ENCODE measurements at places on chromosomes 11 and 22.

- DNase-seq, result no peak
Observed at GRCh38 chr22:44580176-44581095, 82.4 kb upstream of the RTL6 start.

DNA sequence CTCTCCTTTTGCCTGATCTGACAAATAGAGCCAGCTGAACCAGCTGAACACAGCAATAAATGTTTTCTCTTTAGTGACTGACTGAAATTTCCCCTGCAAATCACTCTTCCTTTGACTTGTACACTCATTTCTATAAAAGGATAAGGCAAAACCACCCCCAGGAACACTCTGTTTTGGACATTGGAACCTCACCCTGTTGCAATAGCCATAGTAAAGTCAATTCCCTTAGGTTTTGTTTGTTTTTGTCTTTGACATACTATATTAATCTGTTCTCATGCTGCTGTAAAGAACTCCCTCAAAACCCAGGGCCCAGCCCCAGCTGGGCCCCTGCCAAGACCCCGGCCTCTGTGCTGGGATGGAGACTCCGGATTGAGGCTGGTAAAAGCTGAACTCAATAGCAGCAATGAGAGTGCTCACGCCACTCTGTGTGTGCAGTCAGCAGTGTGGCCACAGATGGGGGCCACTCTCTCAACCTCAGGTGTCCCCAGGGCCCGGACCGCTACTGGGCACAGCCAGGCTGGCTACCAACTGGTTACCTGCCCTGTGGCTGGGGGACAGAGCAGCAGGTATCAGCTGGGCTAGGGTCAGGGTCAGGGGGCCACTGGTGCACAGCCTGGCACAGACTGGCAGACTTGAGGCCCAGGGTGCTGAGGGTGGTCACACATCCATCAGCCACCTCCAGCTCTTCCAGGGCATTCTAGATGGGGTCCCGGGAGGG is 597.4 kb downstream of the LUZP2 start:
- no peak for DNase-seq

DNA sequence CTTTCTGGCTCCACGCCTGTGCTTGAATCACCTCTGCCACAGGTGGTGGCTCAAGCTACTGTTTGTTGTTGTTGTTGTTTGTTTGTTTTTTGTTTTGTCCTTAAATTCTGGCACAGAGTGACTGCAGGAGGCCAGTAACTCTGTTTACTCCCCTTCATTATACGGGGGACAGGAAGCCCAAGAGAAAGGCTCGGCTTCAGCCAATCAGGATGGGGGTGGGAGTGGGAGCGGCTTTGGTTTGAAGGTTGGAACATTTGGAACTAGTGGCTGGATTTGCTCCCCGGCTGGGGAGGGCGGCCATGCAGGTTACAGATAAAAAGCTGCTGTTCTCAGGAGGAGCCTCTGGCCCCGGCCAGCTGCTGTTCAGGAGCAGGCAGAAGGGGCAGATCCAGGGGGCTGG is 19.7 kb upstream of the CABP2 start:
- no peak for DNase-seq

DNA sequence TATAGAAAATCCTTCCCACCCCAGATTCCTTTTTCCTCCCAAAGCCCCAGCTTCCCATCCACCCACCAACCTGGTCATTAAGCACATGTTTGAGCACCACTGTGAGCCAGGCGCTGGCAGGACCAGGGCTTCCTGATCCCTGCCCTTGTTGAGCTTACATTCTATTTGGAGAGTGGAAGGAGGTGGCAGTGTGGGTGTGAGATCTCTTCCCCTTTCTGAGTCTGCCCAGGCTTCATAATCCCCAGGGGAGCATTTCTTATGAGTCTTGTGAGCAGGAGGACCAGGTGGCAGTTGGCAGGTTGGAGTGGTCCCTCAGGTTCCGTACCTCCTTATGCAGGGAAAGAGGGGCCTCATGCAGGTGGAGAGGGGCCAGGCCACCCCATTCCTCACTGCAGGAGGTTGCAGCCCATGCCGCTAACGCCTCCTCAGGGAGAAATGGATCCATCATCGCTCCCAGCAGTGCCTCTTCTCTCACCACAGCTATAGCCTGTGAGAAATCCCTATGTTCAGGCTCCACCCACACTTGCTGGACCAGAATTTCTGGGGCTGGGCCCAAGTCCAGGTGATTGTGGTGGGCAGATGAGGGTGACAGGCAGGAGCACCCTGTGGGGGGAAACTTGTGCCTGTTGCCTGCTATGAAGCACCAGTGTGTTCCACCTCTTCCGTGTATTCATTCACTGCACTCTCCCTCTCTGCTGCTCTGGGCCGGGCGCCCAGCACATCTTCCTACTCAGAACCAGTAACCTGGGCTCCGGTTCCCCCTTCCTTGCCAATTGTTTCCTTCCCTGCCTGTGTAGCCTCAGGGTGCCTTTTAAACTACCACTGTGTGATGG is 23.5 kb downstream of the UBE2L3 start:
- DNase-seq, result peak; percentile 29

GRCh38 chr11:70625582-70626518 is 227.5 kb downstream of the CTTN start:
- no peak for DNase-seq

- no peak for DNase-seq
Observed at GRCh38 chr22:40748388-40749355, 69.4 kb downstream of the MCHR1 start.

DNA sequence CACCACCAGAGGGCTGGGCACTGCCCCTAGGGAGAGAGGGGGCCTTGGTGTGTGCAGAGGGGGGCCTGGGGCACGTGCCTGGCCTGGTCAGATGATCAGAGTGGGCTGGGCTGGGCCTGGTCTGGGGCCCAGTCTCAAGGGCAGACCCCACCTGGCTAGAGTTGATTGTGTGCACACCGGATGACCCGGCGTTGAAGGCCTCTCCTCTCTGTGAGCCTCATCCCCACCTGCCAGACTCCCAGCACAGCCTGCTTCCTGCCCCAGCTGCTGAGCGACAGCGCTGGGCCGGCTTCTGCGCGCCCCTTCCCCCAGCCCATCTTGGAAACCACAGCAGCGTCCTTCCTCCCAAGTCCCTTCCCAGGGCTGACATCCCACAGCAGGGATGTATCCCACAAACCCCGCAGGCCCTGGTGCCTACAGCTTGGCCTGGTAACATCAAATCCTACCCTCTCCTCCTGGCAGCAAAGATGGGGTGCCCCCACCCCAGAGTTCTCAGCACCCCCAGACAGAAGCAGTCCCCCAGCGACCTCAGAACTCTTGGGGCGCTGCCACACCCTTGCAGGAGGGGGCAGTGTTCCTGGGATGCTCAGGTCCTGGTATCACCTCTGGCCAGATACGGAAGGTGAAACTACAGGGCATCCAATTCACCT is 11.0 kb upstream of the TSSC4 start:
- no peak for DNase-seq

GRCh38 chr11:122309262-122309925 is 193.4 kb upstream of the BLID start:
- no peak for DNase-seq

GRCh38 chr11:79925570-79925969 is 484.7 kb upstream of the TENM4 start:
- no peak for DNase-seq

DNA sequence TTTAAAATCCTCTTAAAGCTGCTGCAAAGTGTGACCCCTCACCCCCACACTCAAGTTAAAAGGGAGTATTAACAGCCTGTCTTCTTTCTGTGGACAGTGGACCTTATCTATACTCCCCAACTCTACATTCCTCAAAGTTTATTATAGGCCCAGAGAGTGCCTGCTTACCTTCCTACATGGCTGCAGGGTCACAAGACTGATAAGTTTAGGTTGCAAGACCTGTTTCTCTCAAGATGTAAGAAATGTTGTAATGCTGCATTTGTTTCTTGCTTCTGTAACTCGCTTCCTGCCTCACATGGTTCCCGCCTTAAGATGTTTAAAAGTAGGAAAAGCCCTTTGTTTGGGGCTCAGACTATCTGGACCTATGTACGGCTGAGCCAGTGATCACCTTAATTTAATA is 10.1 kb upstream of the NXPE1 start:
- no peak for DNase-seq

GRCh38 chr22:48760481-48761390 is 1066.9 kb downstream of the BRD1 start:
- DNase-seq, result no peak

DNA sequence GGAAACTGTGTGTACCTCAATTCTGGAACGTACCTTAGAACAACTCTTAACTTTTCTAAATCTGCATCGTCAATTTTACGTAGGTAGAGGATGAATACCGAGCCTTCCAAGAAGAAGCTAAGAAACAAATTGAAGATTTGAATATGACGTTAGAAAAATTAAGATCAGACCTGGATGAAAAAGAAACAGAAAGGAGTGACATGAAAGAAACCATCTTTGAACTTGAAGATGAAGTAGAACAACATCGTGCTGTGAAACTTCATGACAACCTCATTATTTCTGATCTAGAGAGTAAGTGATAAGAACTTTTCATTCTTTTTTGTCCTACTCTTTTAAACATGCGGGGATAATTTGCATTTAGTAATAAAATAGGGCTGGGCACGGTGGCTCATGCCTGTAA is 53.5 kb downstream of the SPECC1L start:
- no peak for DNase-seq

GRCh38 chr22:24099666-24100065 is 81.6 kb upstream of the SUSD2 start:
- DNase-seq, result no peak

- no peak for DNase-seq
Observed at GRCh38 chr11:73411031-73411430, 34.8 kb downstream of the RELT start.

DNA sequence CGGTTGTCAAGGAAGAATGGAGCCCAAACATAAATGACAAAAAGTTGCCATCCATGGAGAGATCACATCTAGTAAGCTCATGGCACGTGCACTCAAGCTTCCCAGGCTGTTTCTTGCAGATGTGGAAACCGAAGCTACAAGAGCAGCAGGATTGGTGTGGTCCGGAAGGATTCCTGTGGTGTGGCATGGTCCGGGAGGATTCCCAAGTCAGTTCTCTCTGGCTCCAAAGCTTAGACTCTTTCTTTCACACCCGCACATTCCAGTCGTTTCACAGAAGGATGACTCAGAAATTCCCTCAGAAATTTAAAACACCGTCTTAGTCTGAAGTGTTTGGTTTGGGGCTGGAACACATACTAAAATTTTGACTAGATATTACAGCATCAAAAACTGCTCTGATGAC is 78.0 kb upstream of the DRD2 start:
- no peak for DNase-seq

DNA sequence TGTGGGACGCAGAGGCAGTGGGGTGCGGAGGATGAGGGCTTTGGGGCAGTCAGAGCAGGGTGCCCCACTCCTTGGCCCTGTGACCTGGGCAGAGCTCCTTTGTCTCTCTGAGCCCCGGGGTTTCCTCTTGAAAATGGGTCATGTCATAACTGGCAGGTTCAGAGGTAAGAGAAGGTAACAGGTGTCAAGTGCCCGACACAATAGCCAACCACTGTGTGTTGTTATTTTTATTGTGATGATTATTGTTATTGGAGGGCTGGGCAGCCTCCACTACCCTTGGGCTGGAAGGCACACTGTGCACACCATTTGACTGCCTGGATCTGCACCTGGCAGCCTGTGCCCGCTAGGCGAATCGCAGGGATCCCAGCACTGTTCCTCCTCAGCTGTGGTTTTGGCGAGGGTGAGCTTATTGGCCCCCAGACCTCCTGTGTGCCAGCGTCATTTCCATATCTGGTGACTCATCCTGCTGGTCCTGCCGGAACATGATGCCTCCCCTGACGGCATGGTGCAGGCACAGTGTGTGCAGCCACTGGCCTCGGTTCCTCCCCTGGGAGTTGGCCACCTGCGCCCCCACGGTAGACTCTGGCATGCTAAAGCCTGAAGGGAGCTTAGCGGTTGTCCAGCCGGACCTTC is 15.4 kb upstream of the SOX10 start:
- DNase-seq, result no peak

DNA sequence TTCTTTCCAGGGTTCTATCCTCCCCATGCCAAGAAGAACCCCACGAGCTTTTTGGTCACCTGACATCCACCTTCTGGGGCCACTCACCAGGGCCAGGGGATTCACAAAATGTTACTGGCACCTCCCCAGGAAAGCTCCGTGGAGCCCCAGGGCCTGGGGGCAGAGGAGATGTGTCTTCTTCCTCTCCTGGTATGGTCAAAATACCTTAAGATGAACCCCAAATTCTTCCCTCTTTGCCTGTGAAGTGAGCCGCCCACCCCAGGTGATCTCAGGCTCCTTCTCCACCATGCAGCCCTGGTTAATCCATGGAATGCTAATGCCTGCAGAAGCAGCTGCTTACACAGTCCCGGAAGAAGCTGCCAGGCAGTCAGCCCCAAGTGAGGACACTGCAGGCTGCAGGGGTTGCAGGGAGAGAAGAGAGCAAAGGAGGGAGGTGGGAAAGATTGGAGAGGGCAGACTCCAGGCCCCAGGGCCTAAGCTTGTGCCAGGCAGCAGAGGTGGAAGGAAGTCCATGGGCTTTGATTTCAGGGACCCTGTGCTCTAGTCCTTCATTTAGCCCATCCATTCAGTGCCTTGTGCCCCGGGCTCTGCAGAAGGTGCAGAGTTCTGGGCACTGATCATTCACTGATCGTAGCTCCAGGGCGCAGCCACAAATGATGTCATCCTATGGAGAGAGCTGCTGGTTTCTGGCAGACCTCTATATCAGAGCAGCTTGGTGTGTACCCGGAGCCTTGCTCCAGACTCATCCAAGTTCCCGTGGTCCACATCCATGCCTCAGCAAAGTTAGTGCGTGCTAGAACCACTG is 127.9 kb upstream of the NECTIN1 start:
- DNase-seq, result no peak

DNA sequence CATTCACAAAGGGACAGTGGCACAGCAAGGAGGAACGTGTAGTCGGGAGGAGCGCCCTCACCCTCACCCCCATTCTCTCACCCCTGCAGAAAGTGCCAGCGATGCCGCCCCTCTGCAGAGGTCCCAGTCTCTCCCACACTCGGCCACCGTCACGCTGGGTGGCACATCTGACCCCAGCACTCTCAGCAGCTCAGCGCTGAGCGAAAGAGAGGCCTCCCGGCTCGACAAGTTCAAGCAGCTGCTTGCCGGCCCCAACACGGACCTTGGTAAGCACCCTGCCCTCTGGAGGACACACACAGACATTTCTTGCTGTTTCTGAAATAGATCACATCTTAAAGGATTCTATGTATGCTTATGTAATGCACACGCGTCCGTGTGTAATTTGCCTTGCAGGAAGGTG is 34.9 kb downstream of the TBC1D22A start:
- DNase-seq, result no peak

Measured in D721Med (cell line).